ENCODE measurements at places on chromosomes 1 and 21. TPM values are rescaled to one million over a fixed set of nuclear protein-coding genes. Genes with fewer than 3 reads are reported as not detected.

GRCh38 chr1:210910020-210910575 is 223.8 kb downstream of the KCNH1 start:
- no peak for DNase-seq

- DNase-seq, result no peak
These were observed 66.1 kb downstream of the DNAH14 start for GRCh38 chr1:224995602-224996001.

GRCh38 chr1:155038602-155039307 is 5.1 kb downstream of the DCST1 start:
- DNase-seq, result no peak

DNA sequence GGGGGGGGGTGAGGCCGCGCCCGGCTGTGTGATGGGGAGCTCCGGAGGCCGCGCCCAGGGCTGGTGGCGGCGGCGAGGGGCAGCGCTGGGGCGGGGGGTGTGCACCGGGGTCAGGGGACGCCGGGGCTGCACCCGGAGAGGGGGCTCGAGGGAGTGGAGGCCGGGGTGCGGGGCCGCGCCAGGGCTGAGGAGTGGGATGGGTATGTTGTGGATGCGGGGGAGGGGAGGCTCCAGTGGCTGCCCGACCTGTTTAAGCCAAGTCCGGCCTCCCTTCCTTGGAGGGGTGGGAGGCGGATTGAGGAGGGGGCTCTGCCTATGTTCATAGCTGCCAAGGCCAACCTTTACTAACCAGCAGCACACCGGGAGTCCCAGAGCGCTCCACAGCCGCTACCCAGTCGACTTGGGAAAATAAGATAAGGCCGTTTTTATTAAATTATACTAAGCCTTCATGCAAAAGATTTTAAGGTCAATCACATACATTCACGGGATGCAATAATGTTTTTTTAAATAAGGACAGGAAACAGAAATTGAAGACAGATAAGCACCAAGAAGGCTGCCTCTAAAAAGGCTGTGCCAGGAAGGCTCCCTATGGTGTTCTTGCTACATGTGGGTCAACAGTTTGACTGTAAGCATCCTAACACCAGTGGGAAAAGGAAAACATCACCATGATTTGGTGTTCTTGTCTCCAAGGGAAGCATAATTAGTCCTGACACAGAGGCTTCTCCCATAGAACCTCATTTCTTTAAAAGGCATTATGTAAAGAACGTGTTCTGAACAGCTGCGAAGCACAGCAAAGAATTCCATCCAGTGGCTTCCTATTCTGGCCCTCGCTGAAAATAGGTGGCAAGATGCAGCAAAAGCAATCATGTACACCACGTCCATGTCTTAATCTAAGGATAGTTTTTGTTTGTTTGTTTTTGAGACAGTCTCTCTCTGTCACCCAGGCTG is 626 bp upstream of the HLCS start:
- DNase-seq, result no peak

DNA sequence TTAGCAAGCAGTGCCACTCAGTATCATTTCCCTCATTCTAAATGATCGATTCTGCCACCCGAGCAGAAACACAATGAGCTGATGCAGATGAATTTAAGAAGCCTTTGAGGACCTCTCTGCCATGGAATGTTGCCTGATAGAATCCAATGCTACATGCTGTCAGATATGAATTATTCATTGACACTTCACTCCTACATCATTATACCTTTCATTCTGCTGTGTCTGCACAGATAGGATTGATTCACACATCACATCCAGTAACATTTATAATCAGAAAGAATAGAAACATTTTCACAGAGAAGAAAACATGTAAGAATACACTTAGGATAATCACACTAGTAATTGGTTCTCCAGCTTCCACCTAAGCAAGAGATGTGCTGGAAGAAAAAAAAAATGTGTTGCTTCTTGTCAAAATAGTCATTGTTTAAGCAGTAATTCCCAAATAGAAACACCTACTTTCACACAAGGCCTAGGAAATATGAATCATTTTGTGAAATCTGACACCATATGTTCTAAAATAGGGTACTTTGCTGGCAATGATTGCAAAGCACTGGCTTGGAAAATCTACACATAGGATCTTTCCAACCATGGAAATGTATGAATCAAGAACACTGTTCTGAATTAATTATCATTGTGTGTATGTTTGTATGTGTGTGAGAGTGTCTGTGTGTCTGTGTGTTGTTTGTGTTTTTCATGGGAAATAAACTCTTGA is 110.1 kb downstream of the GRIK1 start:
- DNase-seq, result no peak

GRCh38 chr1:206895837-206896242 is 1.4 kb upstream of the IL24 start:
- no peak for DNase-seq

Gene BACE2
- 75.6 TPM for polyA plus RNA-seq

Gene NBPF20
- 4.9 TPM for polyA plus RNA-seq

GRCh38 chr1:109198043-109198695 is 15.5 kb upstream of the SARS1 start:
- peak; percentile 32 for DNase-seq

DNA sequence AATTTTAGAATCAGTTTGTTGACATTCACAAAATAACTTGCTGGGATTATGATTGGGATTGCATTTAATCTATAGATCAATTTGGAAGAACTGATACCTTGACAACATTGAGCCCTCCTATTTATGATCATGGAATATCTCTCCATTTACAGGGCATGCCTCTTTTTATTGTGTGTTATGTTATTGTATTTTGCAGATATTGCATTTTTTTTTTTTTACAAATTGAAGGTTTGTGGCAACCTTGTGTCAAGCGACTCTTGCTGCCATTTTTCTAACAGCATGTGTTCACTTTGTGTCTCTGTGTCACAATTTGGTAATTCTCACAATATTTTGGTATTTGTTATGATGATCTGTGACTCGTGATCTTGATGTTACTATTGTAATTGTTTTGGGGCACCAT is 46.3 kb downstream of the EDARADD start:
- no peak for DNase-seq

GRCh38 chr1:29237129-29237821 is 953 bp downstream of the PTPRU start:
- DNase-seq, result peak; percentile 79
